GM23338 (cell line): ENCODE measurements at places on chromosomes 11 and 22.

DNA sequence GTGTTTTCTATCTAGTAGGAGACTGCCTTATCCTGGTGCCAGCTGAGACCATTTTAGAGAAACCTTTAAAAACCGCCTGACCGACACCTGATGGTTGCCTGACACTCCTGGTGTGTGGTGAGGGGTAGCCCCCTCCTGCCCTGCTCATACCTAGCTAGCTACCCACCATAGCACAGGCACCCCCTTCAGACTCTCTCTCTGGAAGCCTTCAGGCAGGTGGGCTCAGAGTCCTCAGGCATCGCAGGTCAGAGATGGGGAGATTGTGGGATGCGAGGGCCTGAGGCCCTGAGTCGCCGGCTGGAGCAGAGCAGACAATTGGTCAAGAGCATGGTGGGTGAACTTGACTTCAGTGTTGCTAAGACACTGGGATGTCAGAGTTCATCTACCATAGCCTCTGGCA lies 424.6 kb downstream of the BRD1 start:
- no peak overlapping the region for H3K27ac ChIP-seq
- H3K36me3 ChIP-seq = no peaks in the 10 kb centered on the region; the same call in 1 of the 2 replicates
- no peaks in the 10 kb centered on the region for H3K27me3 ChIP-seq
- no peak for DNase-seq
- no peaks in the 10 kb centered on the region for H3K4me1 ChIP-seq
- H3K4me3 ChIP-seq = no peak overlapping the region

DNA sequence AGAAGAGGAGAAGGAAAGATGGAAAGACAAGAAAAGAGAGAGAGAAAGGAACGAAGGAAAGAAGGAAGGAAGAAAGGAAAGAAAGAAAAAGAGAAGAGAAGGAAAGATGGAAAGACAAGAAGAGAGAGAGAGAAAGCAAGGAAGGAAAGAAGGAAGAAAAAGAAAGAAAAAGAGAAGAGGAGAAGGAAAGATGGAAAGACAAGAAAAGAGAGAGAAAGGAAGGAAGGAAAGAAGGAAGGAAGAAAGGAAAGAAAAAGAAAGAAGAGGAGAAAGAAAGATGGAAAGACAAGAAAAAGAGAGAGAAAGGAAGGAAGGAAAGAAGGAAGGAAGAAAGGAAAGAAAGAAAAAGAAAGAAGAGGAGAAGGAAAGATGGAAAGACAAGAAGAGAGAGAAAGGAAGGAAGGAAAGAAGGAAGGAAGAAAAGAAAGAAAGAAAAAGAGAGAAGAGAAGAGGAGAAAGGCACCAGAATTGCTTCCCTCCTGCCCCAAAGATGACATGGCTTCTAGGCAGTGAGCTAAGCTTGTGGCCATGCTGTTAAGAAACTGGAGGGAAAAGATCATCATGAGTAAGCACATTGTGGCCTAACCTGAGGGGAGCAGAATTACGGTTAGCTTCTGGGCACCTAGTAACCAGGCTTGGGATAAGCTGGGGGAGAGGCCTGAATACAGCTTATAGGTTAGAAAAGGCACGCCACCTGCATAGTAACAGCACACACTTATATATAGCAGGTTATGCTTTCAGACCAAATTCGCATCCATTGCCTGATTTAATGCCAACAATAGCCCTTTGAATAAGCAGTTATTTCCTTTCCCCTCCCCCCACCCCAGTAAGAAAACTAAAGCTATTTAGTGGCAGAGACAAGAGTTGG lies 2.3 kb upstream of the ST3GAL4 start:
- H3K36me3 ChIP-seq = 0 out of 2 replicates have a peak, but pooled peaks cover 5% of the 10 kb centered on the region
- H3K4me1 ChIP-seq = peaks cover 43% of the 10 kb centered on the region
- no peaks in the 10 kb centered on the region for H3K27me3 ChIP-seq
- peak; percentile 57 for DNase-seq
- peak overlapping the region; percentile 31 for H3K4me3 ChIP-seq

DNA sequence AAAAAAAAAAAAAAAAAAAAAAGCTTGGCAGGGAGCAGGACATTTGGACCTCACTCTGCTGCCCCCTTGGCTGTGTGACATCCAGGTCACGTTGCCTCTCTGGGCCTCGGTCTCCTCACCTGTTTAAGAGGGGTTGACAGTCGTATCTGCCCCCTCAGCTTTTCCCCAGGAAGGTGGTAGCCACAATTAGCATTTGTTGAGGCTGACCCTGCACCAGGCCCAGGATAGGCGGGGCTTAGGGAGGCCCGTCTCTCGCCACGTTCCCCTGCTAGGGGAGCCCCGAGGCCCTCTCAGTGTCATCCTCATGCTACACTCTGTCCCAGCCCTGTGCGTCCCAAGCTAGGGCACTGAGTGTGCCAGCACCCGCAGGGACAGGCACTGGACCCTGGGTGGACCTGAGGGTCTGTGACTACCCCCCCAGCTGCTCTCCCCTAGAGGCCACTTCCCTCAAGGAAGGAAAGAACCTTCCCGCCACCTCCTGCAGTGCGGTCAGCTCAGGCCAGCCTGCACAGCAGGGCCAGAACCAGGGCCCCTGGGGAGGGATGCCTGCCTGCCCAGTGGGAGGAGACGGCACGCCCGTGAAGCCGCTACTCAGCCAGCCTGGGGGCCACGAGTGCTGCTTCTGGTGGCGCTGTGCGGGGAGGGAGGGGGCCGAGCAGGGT lies 38.5 kb upstream of the PPARA start:
- peak; percentile 44 for DNase-seq
- no peaks in the 10 kb centered on the region for H3K27me3 ChIP-seq
- H3K4me3 ChIP-seq = no peak overlapping the region

GRCh38 chr11:123430721-123431497 lies 840 bp downstream of the GRAMD1B start:
- H3K27me3 ChIP-seq = peaks cover 14% of the 10 kb centered on the region
- H3K4me1 ChIP-seq = peaks cover 40% of the 10 kb centered on the region
- peak; percentile 81 for DNase-seq
- H3K27ac ChIP-seq = no peak overlapping the region
- H3K4me3 ChIP-seq = peak overlapping the region; percentile 91

- H3K4me1 ChIP-seq = peaks cover 9% of the 10 kb centered on the region; the same call in 1 of the 2 replicates
- no peak overlapping the region for H3K27ac ChIP-seq
- H3K36me3 ChIP-seq = no peaks in the 10 kb centered on the region; the same call in 1 of the 2 replicates
- peaks cover 42% of the 10 kb centered on the region for H3K27me3 ChIP-seq
Observed at GRCh38 chr11:32333320-32333991, 101.9 kb downstream of the WT1 start.

- H3K36me3 ChIP-seq = no peaks in the 10 kb centered on the region
- DNase-seq = peak; percentile 6
- no peak within 1 kb of the TSS for H3K4me3 ChIP-seq
- H3K27me3 ChIP-seq = 0 out of 2 replicates have a peak, but pooled peaks cover 5% of the 10 kb centered on the region
Observed at GRCh38 chr11:118342503-118343161, at the start of gene CD3D. Gene CD3D, minus strand, starts transcription at chr11:118342705. Its CDS starts 98 bp downstream, at chr11:118342607.

GRCh38 chr22:24099666-24100065 lies 81.6 kb upstream of the SUSD2 start:
- no peak overlapping the region for H3K27ac ChIP-seq
- no peaks in the 10 kb centered on the region for H3K4me1 ChIP-seq
- no peaks in the 10 kb centered on the region for H3K36me3 ChIP-seq

GRCh38 chr11:5689551-5689983 lies at the start of gene TRIM22:
Gene TRIM22, plus strand, starts transcription at chr11:5689790. Its CDS starts 6,443 bp downstream, at chr11:5696233.
- no peaks in the 10 kb centered on the region for H3K27me3 ChIP-seq
- DNase-seq = peak; percentile 81
- H3K4me1 ChIP-seq = peaks cover 21% of the 10 kb centered on the region
- peak within 1 kb of the TSS; percentile 94 for H3K27ac ChIP-seq
- peak within 1 kb of the TSS; percentile 41 for H3K4me3 ChIP-seq

- H3K27ac ChIP-seq = no peak overlapping the region
- DNase-seq = no peak
- H3K36me3 ChIP-seq = no peaks in the 10 kb centered on the region
- peaks cover 16% of the 10 kb centered on the region for H3K4me1 ChIP-seq
- no peak overlapping the region for H3K4me3 ChIP-seq
Observed at GRCh38 chr11:126407101-126407521, 51.6 kb downstream of the ST3GAL4 start.

- H3K36me3 ChIP-seq = no peaks in the 10 kb centered on the region
- H3K27me3 ChIP-seq = no peaks in the 10 kb centered on the region
- H3K4me3 ChIP-seq = no peak overlapping the region
- no peak overlapping the region for H3K27ac ChIP-seq
- peak; percentile 69 for DNase-seq
- H3K4me1 ChIP-seq = no peaks in the 10 kb centered on the region
Observed at GRCh38 chr22:43796567-43796966, 15.5 kb downstream of the EFCAB6 start.

- H3K27ac ChIP-seq = no peak overlapping the region
- H3K36me3 ChIP-seq = no peaks in the 10 kb centered on the region
- H3K27me3 ChIP-seq = no peaks in the 10 kb centered on the region
- peaks cover 15% of the 10 kb centered on the region for H3K4me1 ChIP-seq
Observed at GRCh38 chr11:64858467-64859263, 14.2 kb upstream of the CDC42BPG start.

DNA sequence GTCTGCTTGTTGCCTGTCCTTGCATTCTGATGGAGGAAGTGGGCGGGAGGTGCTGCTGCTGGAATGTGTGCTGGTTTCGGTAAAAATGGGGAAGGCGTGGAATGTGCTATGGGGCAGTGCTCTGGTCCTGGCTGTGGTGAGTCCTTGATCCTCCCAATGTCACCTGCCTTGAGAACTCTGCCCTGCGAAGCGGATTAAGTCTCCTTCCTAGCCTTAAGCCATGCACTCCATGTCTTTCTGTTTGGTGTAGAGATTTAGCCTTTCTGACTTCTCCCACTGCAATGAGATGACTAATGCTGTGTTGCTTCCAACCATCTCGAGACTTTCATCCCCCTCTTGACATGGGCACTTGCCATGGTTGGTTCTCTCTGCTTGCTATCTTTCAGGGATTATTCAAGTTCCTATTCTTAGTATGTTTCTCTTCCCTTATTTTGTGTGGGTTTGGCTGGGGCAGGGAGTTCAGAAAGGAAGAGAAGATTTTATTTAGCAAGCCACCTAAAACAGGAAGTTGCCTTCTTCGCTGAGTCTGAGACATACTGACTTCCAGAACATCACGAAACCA lies 687.9 kb downstream of the NTM start:
- H3K36me3 ChIP-seq = no peaks in the 10 kb centered on the region
- no peak overlapping the region for H3K4me3 ChIP-seq
- no peak overlapping the region for H3K27ac ChIP-seq
- H3K27me3 ChIP-seq = no peaks in the 10 kb centered on the region
- no peaks in the 10 kb centered on the region for H3K4me1 ChIP-seq

GRCh38 chr11:69267395-69267805 lies 26.6 kb upstream of the MYEOV start:
- DNase-seq = no peak
- H3K4me1 ChIP-seq = no peaks in the 10 kb centered on the region
- H3K4me3 ChIP-seq = no peak overlapping the region

GRCh38 chr11:123251657-123252344 lies 56.8 kb upstream of the CLMP start:
- H3K36me3 ChIP-seq = no peaks in the 10 kb centered on the region
- no peak overlapping the region for H3K27ac ChIP-seq
- H3K4me1 ChIP-seq = peaks cover 10% of the 10 kb centered on the region; the same call in 1 of the 2 replicates
- no peaks in the 10 kb centered on the region for H3K27me3 ChIP-seq
- no peak overlapping the region for H3K4me3 ChIP-seq

DNA sequence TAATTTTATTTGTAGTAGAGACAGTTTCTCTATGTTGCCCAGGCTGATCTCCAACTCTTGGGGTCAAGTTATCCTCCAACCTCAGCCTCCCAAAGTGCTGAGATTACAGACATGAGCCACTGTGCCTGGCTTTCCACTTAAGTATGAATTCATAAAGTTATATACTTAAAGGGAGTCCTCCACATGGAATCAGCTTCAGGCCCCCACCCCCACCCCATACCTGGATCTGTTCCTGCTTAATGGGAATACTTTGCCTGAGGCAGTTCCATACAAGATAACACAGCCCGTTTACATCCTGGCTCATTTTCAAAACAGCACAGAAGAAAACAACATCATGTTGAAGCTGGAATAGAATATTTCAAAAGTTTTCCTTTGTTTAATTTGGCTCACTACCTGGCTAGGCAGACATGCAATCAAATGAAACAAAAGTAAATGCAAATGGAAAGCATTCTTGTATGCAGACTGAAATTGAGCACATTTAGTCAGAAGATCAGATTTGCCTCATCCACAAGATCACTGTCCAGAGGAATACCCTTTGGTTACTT lies 82.4 kb downstream of the FAT3 start:
- peaks cover 89% of the 10 kb centered on the region for H3K4me1 ChIP-seq
- H3K4me3 ChIP-seq = peak overlapping the region; percentile 26; the same call in 1 of the 2 replicates
- no peaks in the 10 kb centered on the region for H3K36me3 ChIP-seq
- H3K27ac ChIP-seq = peak overlapping the region; percentile 80
- no peaks in the 10 kb centered on the region for H3K27me3 ChIP-seq

GRCh38 chr11:47438721-47439120 lies 10.2 kb downstream of the RAPSN start:
- no peaks in the 10 kb centered on the region for H3K4me1 ChIP-seq
- no peaks in the 10 kb centered on the region for H3K36me3 ChIP-seq
- no peaks in the 10 kb centered on the region for H3K27me3 ChIP-seq
- peak; percentile 57 for DNase-seq

- H3K36me3 ChIP-seq = peaks cover 4% of the 10 kb centered on the region; the same call in 1 of the 2 replicates
- no peak overlapping the region for H3K27ac ChIP-seq
- H3K27me3 ChIP-seq = no peaks in the 10 kb centered on the region
Observed at GRCh38 chr11:95891423-95892170, 32.3 kb downstream of the MTMR2 start.

DNA sequence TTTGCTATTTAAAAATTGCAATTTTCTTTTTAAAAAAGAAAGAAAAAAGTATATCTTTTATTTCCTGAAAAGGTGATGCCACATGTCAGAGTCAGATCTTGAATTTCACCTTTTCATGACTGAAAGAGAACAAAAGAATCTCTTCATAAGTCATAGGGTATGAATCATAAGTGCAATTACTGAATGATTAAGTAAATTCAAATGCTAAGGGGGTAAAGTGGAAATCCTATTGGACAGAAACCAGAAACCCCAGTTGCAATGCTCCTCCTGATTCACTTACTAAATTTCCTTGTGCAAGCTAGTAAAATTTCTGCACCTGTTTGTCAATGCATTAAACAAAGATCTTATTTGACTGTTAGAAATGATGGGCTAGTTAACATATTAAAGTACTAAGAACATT lies 8.2 kb upstream of the PRRG4 start:
- no peak overlapping the region for H3K27ac ChIP-seq
- H3K4me3 ChIP-seq = no peak overlapping the region
- no peaks in the 10 kb centered on the region for H3K27me3 ChIP-seq
- DNase-seq = no peak

DNA sequence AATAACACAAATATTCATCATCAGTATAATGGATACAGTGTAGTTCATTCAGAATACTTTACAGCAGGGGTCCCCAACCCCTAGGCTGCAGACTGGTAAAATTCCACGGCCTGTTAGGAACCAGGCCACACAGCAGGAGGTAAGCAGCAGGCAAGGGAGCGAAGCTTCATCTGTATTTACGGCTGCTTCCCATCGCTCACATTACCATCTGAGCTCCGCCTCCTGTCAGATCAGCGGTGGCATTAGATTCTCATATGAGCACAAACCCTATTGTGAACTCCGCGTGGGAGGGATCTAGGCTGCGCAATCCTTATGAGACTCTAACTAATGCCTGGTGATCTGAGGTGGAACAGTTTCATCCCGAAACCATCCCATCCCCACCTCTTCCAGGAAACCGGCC lies 125.1 kb downstream of the SERGEF start:
- no peaks in the 10 kb centered on the region for H3K36me3 ChIP-seq
- H3K4me3 ChIP-seq = no peak overlapping the region
- DNase-seq = peak; percentile 78
- H3K27ac ChIP-seq = no peak overlapping the region
